ENCODE measurements at places on chromosomes 3 and 15.

GRCh38 chr3:67289626-67290025 lies 291.5 kb downstream of the KBTBD8 start:
- no peak for DNase-seq

GRCh38 chr3:111332488-111333080 lies 209.4 kb upstream of the CD96 start:
- no peak for DNase-seq

GRCh38 chr3:185820973-185821758 lies 3.7 kb downstream of the IGF2BP2 start:
- peak; percentile 89 for DNase-seq

DNA sequence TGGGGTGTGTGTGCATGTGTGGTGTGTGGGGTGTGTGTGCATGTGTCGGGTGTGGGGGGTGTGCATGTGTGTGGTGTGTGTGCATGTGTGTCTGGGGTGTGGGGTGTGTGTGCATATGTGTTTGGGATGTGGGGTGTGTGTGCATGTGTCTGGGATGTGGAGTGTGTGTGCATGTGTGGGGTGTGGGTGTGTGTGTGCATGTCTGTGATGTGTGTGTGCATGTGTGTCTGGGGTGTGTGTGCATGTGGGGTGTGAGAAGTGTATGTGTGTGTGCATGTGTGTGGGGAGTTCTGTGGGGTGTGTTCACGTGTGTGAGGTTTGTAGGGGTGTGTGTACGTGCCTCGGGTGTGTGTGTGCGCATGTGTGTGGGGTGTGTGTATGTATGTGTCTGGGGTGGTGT lies 6.7 kb upstream of the OCA2 start:
- DNase-seq, result no peak

- no peak for DNase-seq
Observed at GRCh38 chr3:195060531-195061291, 210.2 kb downstream of the XXYLT1 start.

Data from fibroblast of pulmonary artery (primary cell).